ENCODE measurements at places on chromosomes 16 and 17. TPM values are rescaled to one million over a fixed set of nuclear protein-coding genes. Genes with fewer than 3 reads are reported as not detected.

LGALS3BP gene
- total RNA-seq: 192 TPM

ITGAD gene
- 0.16 TPM for total RNA-seq

PRRT2 gene
- total RNA-seq: 3.5 TPM

MARVELD3 gene
- 21.5 TPM for total RNA-seq

DNASE1L2 gene
- total RNA-seq: 0.66 TPM

LGALS9B gene
- 0.33 TPM for total RNA-seq

KRTAP9-2 gene
- not detected for total RNA-seq

ASGR1 gene
- 1.0 TPM for total RNA-seq

SMPD3 gene
- 15.4 TPM for total RNA-seq

EPX gene
- not detected for total RNA-seq

TBC1D3 gene
- total RNA-seq: not detected

REXO5 gene
- total RNA-seq: 13.2 TPM

CCDC47 gene
- 89.5 TPM for total RNA-seq

GCGR gene
- not detected for total RNA-seq

NT5C gene
- 79.6 TPM for total RNA-seq

KRT27 gene
- total RNA-seq: not detected

SLC9A5 gene
- 2.3 TPM for total RNA-seq

PPY gene
- total RNA-seq: not detected

LRRC46 gene
- total RNA-seq: 0.59 TPM

FAM83G gene
- total RNA-seq: 7.2 TPM

KRTAP3-2 gene
- total RNA-seq: not detected

DHX58 gene
- 22.8 TPM for total RNA-seq

ACSM2B gene
- total RNA-seq: not detected

ARHGDIG gene
- 1.6 TPM for total RNA-seq

CARD14 gene
- total RNA-seq: 0.32 TPM

C17orf67 gene
- total RNA-seq: 0.48 TPM

MGAT5B gene
- not detected for total RNA-seq

CRISPLD2 gene
- 94.7 TPM for total RNA-seq

C16orf54 gene
- 0.66 TPM for total RNA-seq

RNF227 gene
- total RNA-seq: 8.6 TPM

C16orf89 gene
- total RNA-seq: 10.2 TPM

EARS2 gene
- 25.9 TPM for total RNA-seq

OR1F1 gene
- not detected for total RNA-seq

GAST gene
- not detected for total RNA-seq

KRT33B gene
- not detected for total RNA-seq

ZNF385C gene
- 1.0 TPM for total RNA-seq

SSTR5 gene
- total RNA-seq: not detected

IL4R gene
- total RNA-seq: 18.7 TPM

MAP2K4 gene
- 47.6 TPM for total RNA-seq

KCNG4 gene
- total RNA-seq: not detected

BEAN1 gene
- total RNA-seq: 0.16 TPM

ACBD4 gene
- 28.8 TPM for total RNA-seq

KRT12 gene
- total RNA-seq: not detected

GUCY2D gene
- not detected for total RNA-seq

CASKIN1 gene
- 0.44 TPM for total RNA-seq

OTOP2 gene
- total RNA-seq: 0.33 TPM

CEP95 gene
- 74.4 TPM for total RNA-seq
